ENCODE measurements at places on chromosomes 7 and 10.

- DNase-seq: no peak
Observed at GRCh38 chr7:27967639-27968038, 213.0 kb downstream of the JAZF1 start.

DNA sequence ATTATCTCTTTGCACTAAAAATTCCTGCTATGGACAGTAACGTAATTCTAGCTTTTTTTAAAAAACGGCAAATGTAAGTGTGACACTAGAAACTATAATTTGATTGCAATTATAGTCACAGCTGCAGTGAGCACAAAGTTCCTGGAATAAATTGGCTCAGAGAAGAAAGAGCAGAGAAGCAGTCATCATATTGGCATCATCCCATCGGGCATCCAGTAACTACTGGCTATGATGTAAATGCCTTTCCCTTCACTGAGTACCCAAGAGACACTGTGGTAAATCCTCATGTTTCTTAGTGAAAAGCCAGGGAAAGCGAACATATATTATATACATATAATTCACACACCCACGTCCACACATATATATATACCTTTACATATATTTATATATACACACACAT lies 43.6 kb downstream of the PIP4K2A start:
- DNase-seq: no peak

DNA sequence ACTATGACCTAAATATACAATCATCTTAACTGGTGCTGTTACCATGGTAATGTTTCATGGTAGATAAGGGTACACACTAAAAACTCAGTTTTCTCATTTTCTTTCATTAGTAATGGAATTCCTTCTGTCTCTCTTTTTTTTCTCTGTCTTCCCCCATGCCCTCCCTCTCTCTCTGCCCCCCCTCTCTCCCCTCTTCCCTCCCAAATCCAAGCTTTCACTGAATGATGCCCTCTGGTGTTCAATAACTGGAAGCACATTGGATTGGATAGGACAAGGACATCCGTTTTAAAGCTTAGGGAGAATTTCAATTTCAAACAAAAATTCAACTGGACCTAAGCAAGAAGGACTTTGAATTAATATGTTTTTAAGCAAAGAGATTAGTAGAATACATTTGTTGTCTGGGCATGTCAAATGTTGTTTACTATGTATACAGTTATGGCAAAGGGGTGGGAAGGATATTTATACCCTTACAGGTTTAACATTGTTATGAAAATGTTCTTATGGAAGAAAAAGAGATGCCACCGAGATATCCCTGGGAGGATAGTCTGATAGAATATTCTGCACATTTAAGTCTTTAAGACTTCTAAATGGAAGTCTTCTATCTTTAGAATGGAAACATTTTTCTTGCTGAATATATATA lies 6.1 kb downstream of the CHRM2 start:
- DNase-seq: no peak

DNA sequence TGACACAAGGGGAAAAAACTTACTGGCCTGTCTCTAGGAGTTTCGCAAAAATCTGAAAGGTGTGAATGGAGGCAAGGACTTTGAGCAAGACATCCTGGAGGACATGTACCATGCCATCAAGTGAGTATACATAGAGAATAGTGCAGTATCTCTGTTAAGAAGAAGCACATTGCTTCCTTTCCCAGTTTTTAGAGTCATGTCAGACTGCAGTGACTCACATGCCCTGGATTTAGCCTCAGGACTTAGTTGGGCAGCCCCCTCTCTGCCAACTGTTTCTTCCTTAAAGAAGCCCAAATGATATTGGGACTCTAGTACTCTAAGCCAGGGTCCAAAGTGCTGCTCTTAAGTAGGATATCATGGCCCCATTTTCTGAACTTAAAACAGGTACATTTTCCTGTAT lies 28.1 kb upstream of the NFKB2 start:
- DNase-seq: no peak

DNA sequence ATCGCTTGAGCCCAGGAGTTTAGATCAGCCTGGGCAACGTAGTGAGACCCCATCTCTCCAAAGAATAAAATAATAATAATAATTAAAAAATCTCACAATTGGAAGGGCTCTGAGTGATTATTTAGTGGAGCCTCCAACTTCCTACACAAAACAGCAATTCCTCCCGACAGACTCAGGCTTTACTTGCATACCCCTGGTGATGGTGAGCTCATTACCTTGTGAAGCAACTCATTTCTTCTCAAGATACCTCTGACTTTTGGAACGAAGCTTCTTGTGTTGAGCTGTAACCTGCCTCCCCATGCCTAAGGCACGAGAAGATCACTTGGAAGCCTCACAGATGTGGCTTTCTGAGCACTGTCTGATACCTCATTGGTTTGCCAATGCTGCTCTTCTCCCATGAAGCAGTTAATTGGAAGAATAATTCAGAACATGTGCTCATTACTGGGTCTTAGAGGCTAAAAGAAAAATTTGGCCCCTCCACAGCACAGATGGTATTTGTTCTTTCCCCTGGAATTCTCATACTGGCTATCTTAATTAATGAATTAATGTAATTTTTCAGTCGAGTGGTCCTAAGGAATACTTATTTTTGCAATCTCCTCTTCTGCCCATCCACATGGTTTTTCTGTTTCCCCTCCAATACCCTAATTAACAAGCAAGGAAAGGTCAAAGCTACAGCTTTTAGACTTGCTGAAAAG lies 769.0 kb downstream of the TYW1 start:
- DNase-seq: no peak

DNA sequence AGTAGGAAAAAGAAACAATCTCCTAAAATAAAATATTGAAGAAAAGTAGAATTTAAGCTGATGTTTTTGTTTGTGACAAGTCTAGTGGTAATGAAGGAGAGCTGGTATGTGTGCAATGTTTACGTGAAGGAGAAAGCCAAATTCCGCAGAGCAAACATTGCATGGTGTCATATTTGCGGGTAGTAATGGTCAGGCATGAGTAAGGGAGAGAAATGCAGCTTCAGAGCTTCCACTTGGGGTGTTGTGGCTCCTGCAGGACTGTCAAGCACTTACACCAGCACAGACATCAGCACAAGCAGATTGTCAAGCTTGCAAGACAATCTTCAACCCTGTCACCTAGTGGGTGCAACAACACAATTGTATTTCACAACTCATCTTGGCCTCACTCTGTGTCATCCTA lies 136.5 kb upstream of the ETV1 start:
- DNase-seq: no peak

- no peak for DNase-seq
Observed at GRCh38 chr10:33618196-33618595, 283.7 kb upstream of the NRP1 start.

DNA sequence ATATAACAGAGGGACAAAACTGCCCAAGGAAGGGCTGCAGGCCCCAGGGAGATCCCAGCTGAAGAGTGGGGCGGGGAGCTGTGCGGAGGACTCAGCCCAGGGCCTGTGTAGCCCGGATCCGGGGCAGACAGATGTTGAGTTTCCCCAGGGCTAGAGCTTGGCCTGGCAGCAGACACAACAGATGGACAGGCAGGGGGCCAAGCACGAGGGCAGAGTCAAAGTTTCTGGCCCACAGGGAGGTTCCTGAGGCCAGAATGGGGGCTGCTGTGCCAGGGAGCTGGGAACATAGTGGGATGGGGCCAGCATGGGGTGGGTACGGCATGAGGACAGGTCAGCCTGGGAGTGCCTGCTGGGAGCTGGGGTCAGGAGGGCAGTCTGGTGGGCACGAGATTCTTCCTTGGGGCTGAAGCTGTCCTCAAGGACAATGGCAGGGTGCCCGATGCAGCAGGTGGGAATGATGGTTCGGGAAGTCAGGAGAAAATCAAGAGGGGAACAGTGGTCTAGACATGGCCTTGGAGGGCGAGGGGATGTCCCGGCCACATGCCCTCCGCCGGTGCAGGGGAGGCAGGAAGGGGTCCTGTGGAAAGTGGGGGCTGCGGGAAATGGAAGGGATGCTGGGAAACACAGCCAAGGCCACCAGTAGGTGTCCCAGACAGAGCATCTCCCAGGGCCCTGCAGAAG lies 519.1 kb upstream of the FOXK1 start:
- DNase-seq: no peak

Data from activated CD4-positive, alpha-beta T cell treated with anti-CD3 and anti-CD28 coated beads, Interleukin-2, amount 50 U/mL, for 1 hour (primary cell).